ENCODE measurements at places on chromosomes 5 and 9.

- no peak for DNase-seq
These were observed 75.8 kb upstream of the CDH12 start for GRCh38 chr5:22928821-22929482.

DNA sequence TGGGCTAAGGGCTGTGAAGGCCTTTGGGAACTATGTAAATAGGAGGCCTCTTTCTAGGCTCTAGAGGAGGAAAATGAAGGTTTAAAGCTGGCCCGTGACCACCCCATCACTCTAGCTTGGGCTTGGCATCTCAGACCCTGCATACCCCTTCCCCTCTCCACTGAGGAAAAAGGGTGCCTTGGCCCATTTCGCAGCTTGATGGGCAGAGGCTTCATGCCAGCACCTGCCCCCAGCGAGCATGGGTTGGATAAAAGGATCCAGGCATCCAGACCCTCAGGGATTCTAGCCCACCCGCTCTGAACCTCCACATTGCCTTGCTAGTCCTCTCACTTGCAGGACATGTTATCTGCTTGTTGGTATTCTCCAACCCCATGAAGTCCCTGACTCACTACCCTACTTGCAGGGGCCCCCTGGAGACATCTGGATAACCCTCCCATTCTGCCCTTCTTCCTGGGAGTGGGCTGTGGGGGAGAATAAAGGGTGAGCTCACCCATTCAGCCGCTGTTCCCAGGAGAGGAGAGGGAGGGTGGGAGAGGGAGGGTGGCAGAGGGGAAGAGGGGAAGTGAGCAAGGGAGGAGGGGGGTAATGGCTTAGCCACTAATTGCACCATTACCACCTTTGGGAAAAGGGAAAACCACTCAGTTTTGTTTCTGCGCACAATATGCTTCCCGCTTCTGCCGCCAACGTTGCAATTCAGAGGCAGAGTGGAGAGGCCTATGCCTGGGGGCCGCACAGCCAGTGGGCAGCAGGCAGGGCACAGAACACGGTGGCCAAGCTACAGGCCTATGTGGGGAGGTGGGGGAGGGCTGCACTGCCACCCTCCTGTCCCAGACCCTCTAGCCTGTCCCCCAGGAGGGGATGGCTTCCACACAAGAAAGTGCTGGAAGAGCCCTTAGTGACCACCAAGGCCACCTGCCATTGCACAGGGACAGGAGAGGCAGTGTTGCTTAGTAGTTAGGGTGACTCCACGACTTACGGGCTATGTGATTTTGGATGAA, 2.1 kb upstream of the CAMK2A start:
- DNase-seq = no peak

- DNase-seq = no peak
These were observed 92.0 kb downstream of the THBS4 start for GRCh38 chr5:80127116-80127552.

- DNase-seq = no peak
These were observed 121.4 kb downstream of the ENC1 start for GRCh38 chr5:74519161-74519571.

- DNase-seq = no peak
These were observed 36.9 kb upstream of the MED27 start for GRCh38 chr9:132116583-132116982.

DNA sequence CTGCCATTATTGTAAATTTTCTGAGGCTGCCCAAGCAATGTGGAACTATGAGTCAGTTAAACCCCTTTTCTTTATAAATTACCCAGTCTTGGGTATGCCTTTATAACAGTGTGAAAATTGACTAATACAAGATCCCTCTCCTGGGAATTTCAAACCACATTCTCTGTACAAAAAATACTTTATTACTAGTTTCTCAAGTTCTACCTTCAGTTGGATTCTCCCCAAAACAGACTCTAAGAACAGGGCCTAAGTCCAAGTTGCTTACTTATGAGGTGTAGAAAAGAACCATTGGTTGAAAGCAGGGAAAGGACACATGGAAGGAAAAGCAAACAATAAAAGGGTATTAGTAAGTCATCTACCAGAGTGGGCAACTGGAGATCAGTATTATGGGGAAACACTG, 343.2 kb downstream of the TMEM232 start:
- no peak for DNase-seq

DNA sequence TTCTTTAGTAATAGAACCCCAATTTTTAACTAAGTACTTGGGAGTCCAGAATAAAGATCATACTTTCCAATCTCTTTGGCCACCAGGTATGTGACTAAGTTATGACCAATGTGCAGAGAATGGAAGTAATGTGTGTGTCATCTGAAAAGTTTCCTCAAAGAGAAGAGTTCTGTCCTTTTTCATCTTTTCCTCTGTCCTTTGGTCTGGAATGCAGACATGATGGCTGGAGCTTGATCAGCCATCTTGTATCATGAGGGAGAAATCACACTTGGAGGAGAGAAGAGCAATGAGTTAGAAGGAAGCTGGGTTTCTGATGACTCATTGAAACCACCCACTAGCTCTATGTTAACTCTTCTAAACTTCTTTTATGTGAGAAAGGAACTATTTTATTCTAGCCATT, 5.5 kb upstream of the CPEB4 start:
- no peak for DNase-seq

DNA sequence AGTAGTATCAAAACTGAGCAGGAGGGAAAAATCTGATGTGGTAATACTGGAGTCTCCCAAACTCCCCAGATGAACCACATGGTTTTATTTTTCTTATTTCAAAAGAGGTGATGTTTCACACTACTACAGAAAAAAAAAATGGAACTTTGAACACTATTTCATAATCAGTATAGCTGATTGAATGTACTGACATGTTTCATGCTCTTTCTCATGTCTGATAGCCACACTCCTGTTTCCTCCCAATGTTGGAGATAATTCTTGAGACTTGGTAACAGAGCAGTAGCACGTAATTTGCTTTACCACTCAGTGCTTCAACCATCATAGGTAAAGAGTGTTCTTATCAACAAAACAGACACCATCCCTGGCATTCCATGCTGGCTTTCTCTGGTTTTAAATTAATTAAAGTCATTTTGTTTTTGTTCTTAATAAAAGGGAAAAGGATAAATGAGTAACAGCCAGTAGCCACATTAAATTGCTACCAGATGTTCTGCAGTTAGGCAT, 85.2 kb downstream of the MUSK start:
- DNase-seq = no peak

DNA sequence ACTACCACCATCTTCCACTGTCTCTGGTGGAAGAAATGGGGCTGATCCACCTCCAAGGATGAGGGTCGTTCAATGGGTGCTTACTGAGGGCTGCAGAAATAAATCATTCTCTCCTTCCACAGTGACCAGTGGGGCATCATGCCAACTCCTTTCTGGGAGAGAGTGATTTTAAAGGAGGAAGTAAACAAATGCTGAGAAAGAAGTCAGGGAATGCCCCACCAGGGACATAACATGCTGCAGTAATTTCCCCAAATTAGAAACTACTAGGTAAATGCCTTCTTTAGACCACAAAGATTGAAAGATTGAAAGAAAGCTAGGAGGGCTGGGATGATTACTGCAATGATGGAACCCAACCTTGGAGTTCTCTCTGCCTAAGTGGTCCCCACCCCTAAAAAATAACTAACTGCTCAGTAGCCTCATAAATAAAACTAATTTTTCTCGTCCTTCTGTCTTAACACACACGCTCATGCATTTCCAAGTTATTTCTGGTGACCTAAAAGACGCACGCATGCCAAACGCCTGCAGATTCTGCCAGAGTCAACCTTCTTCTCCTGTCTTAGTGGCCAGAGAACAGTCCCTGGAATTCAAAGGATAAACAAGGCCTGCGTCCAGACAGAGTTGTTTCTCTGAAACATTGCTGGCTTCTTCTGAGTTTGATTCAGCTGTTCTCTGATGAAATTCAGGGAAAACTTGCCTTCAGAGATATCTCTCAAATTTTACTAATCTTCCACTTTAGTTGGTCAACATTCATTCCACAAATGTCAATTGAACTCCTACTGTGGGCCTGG, 250.0 kb downstream of the NR3C1 start:
- DNase-seq = peak; percentile 22

GRCh38 chr5:1547655-1548054, 23.9 kb upstream of the LPCAT1 start:
- DNase-seq = no peak

- DNase-seq = no peak
These were observed 17.9 kb downstream of the TPPP start for GRCh38 chr5:675111-675870.

GRCh38 chr5:146203872-146204192, 427 bp downstream of the RBM27 start:
- no peak for DNase-seq

- no peak for DNase-seq
These were observed 110.5 kb upstream of the CD180 start for GRCh38 chr5:67306965-67307607.

GRCh38 chr5:137837491-137838394, 29.9 kb upstream of the MYOT start:
- no peak for DNase-seq

- DNase-seq = no peak
These were observed 138.1 kb upstream of the COL5A1 start for GRCh38 chr9:134503301-134504105.

DNA sequence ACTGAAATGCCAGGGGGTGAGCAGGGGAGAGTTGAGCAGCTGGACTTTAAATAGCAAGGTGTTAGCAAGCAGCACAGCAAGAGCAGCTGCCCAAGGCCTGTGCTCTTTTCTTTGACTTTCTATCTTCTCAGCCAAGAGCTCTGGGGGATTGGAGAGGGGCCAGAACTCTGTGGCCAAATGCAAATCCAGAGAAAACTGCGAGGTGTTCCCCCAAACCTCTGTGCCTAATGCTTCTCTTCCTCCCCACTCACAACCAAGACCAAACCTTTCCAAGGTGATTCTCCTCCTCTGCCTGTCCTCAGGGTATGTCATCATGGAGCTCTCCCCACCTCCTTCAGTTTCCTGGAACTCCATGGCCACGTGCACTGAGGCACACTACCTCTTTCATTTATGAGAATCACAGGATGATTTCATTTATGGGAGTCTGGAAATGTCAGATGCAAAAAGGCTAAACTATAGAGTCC, 118.7 kb upstream of the WWC1 start:
- DNase-seq = no peak

DNA sequence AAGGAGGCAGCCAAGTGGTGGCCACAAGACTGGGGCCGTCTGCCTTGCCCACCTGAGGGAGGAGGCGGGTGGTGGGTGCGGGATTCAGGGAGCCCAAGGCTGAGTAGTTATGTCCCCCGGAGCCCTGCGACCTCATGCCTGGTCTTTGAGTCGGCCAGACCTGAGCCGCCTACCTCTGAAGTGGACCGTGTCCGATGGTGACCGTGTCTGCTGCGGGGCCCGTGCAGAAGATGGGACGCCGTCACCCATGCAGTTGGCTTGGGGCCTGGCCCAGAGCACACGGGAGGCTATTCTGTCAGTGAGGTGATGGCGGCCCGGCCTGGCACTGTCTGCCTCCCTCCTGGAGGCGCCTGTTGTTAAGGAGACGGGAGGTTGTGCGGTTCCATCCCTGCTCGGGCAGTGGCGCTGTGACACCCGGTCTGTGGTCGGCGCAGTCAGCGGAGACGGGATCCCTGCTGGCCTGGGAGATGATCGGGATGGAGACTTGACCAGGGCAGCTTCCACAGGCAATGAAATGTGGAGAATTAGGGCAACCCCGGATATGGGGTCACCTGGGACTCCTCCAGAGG, 62.5 kb upstream of the FCN2 start:
- DNase-seq = no peak

DNA sequence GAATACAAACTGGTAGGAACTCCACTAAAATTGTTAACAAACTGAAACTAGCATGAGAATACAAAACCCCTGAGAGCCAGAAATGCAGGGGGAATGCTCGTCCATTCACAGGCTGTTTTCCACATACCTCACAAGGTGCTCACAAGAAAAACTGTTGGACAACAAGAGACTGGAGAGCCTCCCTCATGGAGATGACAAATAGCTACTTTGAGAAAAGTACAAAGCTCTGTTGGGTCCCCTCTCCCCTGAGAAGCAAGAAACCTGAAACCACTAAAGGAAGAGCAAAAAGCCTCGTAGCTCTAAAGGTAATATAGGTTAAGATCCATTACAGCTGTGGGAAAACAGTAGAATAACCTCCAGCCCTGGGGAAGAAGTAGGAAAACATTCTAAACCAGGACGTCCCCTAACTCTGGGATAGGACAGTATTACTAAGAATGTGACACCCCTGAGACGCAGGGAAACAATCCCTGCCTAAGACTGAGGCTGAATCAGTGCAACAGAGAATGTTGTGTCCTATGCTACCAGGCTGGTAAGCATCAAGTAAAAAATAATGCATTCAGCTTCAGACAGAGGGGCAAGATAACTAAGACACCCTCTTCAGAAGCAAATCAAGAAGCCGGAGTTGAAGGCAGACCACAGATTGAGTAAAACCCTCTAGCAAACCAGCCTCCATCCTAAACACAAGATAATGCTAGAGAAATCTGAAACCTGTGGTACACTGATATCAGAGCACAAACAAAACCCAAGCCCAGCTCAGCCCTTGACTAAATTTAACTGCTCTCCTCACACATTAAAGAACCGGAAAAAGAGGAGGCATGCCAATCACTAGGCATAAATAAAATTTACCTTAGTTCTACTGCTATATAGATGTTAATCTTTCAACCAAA, 160.2 kb downstream of the SSBP2 start:
- DNase-seq = no peak

DNA sequence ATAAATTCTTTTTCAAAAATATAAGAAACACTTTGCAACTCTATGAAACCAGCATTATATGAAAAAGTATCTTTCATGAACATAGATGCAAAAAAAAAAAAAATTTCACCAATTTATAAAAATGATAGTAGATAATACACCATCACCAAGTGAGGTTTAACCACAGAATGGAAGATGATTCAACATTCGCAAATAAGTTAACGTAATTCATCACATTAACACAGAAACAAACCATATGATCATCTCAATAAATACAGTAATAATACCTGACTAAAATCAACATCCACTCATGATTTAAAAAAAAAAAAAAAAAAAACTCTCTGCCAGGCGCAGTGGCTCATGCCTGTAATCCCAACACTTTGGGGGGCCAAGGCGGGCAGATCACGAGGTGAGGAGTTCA, 6.3 kb downstream of the PJA2 start:
- no peak for DNase-seq

- DNase-seq = no peak
These were observed 220.1 kb downstream of the FAM114A2 start for GRCh38 chr5:153818626-153819025.

- DNase-seq = no peak
These were observed at the start of gene ARHGEF37 for GRCh38 chr5:149581192-149581861. TSS of gene ARHGEF37 (plus strand) at chr5:149581498. CDS start at chr5:149597770, 16,272 bp downstream.

DNA sequence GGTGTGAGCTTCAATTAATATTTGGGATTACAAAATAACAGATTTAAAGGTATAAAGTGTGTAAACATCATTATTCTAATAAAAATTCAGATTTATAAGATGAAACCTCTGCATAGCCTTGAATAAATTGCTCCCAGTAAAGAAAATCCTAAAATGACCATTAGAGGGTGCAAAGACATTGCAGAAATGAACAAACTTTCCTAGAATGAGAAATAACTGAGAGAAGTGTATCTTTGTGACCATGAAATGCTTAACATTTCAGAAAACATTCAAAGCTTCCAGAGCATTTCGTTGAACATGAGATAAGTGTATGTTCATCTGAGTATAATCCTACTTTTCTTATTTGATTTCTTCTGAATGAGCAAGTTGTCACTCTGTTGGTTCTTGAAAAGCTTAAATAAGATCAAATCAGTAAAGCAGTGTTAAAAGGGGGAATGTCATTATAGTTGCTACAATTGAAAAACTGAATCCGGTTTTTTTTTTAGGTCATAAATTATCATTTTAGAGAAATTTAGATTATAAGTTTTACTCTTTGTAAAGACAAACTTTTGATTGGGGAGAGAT, 24.7 kb upstream of the NUDT12 start:
- DNase-seq = peak; percentile 62

- no peak for DNase-seq
These were observed 31.0 kb upstream of the NFIB start for GRCh38 chr9:14344941-14345353.

GRCh38 chr9:84917366-84918070, 248.0 kb downstream of the NTRK2 start:
- DNase-seq = peak; percentile 11
